ENCODE measurements at places on chromosomes 1 and 21.
A peak's percentile ranks its signal among the peaks of the same experiment; 100 is the strongest.

DNA sequence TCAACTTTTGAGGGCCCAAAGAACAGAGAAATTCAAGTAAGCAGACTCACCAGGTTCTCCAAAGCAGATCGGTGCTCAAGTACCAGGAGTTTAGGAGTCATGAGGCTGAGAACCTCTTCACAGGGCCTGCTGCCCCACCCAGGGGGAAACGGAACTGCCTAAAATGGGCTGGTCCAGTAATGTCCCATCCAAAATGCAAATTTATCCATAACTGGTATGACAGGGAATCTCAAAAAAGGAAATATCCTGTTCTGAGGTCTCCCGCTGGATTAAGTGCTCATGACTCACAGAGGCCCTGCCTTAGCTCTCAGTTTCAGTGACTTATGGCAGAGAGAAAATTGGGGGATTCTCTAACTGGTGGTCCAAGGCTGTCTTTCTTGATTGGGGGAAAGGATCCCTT is 9.3 kb downstream of the SPRR2G start:
- DNase-seq, result no peak

GRCh38 chr21:43775190-43775589 is 918 bp downstream of the CSTB start:
- no peak for DNase-seq

DNA sequence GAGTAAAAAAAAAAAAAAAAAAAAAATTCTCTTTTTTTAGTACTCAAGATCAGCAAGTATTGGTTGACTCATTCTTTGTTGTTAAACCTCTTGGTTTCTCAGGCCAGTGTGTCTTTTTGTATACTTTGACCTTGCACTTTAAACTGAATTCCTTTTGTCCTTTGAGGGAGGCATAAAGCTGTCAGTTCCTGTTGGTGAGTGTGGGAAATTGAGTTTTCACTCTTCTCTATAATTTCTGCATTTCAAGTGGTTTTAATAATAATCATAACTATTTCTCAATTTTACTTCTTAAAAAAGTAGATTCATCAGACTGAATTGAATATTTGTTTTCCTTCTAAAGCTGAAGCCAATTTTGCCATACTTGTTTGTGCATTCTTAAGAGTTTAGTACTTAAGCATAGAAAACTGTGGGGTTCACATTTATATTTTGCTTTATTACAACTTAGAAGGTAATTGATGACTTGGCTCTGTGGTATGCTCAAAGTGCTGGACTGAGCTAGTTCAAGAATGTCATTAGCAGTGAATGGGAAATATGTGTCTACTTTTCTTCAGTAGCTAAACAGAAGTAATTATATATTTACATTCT is 43.4 kb downstream of the ITSN1 start:
- DNase-seq, result peak; percentile 59

GRCh38 chr1:16145662-16146278 is 10.1 kb downstream of the EPHA2 start:
- DNase-seq, result peak; percentile 91

DNA sequence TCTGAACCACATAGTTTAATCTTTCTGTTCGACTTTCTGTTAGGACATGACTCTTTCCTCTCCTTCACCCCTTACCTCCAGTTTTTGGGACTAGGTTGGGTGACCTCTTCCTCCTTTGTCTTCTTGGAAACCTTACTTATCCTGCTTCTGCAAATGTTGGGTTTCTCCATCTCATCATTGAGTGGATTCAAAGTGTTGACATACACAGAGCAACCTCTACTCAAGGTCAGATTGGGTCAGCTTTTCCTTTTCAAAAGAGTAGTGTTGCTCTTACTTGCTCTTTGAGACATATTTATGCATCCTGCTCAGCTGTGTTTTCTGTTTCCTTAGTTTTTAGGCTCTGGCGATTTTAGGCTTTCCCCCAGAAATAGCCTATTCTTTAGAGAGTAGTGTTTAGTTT is 3.7 kb downstream of the CAMTA1 start:
- no peak for DNase-seq

- no peak for DNase-seq
Measured at GRCh38 chr1:107964336-107965109, 457 bp downstream of the VAV3 start.

- peak; percentile 64 for DNase-seq
Measured at GRCh38 chr1:40662864-40663263, 2.6 kb downstream of the RIMS3 start.

GRCh38 chr1:44408632-44409602 is 3.9 kb downstream of the RNF220 start:
- DNase-seq, result no peak

DNA sequence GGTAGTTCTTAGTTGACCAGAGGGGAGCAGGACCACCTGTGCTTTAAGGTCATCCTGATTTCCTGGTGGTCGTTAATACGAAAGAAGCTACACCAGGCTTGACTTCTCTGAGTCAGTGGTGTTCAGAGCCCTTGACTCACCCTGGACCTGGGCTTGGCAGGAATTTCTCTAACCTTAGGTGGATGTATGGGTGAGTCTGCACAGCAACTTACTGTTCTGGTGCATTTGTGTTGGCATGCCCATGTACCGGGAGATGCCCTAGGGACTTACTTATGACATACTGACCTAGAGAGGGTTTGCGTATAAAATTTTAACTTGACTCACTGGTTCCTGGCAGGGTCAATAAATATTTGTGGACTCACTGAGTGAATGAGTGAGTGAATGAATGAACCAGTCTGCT is 304.6 kb downstream of the DISC1 start:
- DNase-seq, result no peak

DNA sequence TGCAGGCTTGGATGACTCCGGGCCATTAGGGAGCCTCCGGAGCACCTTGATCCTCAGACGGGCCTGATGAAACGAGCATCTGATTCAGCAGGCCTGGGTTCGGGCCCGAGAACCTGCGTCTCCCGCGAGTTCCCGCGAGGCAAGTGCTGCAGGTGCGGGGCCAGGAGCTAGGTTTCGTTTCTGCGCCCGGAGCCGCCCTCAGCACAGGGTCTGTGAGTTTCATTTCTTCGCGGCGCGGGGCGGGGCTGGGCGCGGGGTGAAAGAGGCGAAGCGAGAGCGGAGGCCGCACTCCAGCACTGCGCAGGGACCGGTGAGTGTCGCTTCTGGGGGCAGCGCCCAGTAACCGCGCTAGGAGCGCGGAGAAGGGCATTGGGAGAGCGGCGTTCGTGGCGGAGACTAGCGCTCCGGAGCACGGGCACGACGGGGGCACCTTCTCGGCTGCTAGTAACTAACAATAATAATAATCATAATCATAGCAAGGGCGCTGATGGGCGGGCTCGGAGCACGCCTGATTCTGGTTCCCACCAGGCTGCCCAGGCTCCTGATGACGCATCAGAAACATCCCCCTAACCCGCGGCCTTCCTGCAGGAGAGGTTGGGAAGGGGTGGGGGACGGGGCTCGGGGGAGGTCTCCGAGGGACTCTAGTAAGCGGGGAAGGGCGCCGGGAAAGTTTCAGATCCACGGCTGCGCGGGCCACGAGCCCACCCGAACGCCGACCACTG is at the start of gene MX1:
TSS of gene MX1 (plus strand) at position 286 of the 722 bp plus-strand sequence. CDS start 5,832 bp downstream, outside the sequence.
- peak; percentile 54 for DNase-seq

- DNase-seq, result no peak
Measured at GRCh38 chr1:33930346-33931110, 66.6 kb downstream of the HMGB4 start.

- DNase-seq, result no peak
Measured at GRCh38 chr1:107963601-107964335, 1.2 kb downstream of the VAV3 start.

DNA sequence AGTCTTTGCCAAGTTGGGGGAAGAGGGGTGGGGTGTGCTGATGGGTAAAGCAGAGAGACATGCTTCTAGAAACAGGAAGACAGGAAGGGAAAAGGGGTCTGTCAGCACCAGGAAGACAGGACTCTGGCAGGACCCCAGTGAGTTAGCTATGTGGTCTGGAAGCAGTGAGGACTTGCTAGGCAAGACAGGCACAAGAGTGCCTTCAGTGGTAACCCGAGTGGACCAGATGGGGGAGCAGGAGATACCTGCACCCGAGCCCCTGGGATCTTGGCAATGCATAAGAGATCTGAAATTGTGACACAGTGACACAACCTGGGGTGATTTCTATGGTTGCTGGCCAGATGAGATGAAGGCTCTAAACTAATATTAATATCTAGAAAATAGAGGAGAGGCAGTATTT is 7.0 kb downstream of the TLR5 start:
- no peak for DNase-seq

DNA sequence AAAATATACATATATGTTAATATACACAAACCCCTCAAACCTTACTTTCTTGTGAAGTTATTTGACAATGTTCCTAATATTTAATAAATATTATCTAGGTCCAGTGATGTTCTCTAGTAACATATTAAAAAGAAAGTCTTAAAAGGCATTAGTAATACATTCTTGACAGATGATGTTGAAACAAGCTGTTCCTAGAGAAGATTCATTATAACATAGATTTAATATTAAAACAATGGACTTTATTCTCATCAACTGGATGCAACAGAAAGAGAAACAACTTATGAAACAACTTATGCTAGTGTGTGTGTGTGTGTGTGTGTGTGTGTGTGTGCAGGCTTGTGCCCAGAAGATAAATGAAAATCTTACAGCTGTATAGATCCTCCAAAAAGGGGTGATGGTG is 68.5 kb upstream of the PLXNA2 start:
- no peak for DNase-seq

Data from NCI-H226 (cell line).